ENCODE measurements at places on chromosomes 5 and 9.

GRCh38 chr5:143105216-143105905 lies 298.1 kb downstream of the NR3C1 start:
- no peak for DNase-seq

- DNase-seq: no peak
Observed at GRCh38 chr5:58117542-58117941, 342.3 kb downstream of the PLK2 start.

DNA sequence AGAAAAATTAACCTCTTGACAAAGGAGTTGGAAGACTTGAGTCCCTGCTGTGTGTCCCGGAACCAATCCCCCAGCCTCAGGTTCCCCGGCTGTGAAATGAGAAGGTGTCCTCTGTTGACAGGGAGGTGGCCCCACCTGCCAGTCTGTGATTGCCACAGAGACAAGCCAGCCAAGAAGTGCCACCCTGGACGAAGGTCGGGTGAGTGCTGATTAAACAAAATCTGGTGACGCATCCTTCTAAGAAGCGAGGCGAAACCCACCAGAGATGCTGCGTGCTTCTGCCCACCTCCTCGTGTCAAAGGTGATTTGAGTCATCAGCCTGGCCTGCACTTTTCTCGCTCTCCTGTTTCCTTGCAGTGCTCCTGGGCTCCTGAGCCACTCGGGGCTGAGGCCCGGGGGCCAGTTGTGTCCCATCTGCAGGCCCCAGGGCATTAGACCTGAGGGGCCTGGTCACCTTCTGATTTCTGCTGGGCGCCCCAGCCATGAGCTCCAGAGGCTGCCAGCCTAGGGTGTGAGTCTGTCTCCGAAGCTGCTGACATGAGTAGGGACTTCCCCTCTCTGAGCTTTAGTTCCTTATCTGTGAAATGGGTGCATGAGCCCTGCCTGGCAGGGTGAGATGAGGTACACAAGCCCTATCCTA lies 28.7 kb downstream of the NEK6 start:
- DNase-seq: peak; percentile 36

GRCh38 chr5:9505225-9505624 lies 40.6 kb downstream of the SEMA5A start:
- DNase-seq: no peak

- no peak for DNase-seq
Observed at GRCh38 chr9:37497320-37497719, 11.6 kb downstream of the POLR1E start.

GRCh38 chr5:150307617-150308426 lies 5.1 kb upstream of the ARSI start:
- DNase-seq: no peak

DNA sequence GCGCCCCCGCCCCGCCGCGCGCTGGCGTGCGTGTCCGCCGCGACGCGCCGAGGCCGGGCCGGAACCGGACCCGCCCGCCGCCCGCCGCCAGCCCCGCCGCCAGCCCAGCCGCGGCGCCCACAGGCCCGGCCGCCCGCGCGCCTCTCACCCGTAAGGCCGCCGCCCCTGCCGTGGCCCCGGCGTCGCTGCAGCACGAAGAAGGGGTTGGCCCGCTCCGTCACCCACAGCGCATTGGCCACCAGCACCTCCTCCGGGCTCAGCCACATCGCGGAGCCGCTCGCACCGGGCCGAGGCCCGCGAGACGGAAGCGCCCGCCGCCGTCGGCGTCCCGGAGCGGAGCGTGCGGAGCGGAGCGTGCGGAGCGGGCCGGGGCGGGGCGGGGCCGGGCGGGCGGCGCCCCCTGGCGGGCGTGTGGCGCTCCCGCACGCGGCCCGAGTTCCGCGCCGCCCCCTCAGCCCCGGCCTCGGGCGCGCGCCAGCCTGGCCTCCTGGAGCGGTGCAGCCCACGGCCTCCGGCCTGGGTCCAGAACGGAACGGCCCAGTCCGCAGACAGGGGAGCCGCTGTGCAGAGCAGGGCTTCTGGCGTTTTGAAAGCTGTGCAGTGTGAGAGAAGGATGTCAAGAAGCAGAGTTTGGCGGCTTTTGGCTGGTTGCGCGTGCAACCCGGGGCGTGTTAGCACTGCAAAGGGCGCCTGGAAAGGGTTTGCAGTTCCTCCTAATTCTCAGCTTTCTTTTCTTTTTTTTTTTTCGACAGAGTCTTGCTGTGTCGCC lies at the start of gene TBC1D9B:
TSS of gene TBC1D9B (minus strand) at position 342 of the 769 bp plus-strand sequence. CDS start at position 266, 76 bp downstream.
- peak; percentile 19 for DNase-seq

GRCh38 chr5:124995421-124995820 lies 249.0 kb upstream of the ZNF608 start:
- DNase-seq: no peak

DNA sequence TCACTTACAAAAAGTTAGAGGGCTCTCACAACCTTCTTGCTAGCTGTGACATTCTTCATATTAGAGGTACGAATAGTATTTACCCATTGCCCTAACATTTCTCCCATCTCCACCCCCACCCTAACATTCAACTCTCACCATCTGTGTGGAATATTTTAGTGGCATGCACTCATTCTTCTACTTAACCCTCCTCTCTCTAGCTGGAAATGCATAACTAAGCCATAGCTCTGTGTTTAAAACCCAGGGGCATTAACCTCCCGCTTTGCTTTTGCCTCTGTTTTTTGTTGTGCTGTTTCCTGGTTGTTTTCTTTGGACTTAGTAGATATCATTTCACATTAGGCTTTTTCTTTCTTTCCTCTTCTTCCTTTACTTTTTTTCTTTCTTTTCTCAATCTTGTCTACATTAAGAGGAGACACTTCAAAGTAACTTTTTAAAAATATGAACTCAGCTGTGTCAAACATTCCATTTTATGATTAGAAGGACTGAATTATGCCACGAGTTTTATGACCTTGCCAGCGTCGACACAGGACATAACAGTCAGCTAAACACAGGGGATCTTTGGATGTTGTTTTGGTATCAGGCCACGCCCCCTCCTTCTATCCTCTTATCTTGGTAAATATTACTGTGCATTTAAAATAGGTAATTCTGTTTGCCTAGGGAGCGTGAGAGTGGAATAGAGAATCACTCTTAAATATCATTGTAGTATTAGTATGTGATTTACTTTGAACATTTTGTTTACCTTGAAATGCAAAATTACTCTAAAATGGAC lies 236.0 kb downstream of the CD180 start:
- no peak for DNase-seq

- no peak for DNase-seq
Observed at GRCh38 chr9:120423812-120424211, 156.2 kb downstream of the CDK5RAP2 start.

- no peak for DNase-seq
Observed at GRCh38 chr9:19018201-19018600, 14.8 kb downstream of the SAXO1 start.

DNA sequence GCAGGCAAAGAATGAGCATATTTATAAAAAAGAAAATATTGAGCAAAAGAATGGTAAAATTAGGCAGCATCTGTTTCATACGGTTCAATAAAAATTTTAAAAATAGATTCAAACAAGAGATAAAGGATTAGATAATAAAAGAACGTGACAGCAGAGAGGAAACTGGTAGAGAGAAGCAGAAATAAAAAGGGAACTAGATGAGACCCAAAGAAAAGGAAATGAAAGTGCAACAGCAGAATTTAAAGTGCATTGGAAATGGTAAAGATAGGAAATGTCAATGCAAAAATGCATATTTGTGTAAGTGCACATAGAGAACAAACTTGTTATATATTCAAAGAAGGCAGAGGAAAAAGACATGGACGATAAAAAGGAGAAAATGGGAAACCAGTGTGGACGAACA lies 70.2 kb downstream of the SUSD1 start:
- no peak for DNase-seq

DNA sequence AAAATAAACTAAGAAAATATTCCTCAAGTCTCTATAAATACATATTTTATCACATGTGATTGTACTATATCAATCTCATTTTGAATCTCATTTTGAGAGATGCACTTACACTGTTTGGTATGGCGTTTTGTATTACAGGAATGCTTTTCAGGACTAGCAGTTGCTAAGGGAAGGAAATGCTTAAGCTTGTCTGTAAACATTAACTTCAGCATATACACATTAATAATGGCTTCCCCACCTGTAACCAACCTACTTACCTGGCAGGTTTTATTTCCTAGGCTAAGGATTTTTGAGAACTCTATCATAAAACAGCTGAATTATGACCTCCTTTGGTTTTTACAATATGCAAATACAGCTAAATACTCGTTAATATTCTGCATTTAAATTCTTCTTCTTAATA lies 141.0 kb upstream of the GRHPR start:
- no peak for DNase-seq

GRCh38 chr9:19255821-19256220 lies 25.3 kb downstream of the DENND4C start:
- no peak for DNase-seq

- no peak for DNase-seq
Observed at GRCh38 chr9:3906437-3907213, 380.8 kb upstream of the RFX3 start.

- no peak for DNase-seq
Observed at GRCh38 chr5:24347158-24347557, 297.6 kb downstream of the CDH10 start.

DNA sequence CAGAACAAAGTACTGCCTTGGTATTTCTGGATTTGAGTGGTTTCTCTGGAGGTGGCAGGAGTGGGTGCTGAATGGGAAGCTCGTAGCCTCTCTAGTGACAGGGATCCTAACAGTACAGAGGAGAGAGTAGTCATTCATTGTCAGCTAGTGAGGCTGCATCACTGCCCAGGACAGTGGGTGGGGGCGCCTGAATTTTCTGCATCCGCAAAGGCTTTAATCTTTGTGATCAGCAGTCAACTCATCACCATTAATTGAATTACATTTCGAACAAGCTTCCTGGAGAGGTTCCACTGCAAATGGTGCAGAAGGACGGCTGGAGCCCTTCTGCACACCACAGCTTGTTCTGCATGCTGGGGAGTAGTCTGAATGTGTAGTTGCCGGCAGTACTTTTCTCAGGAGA lies 77.5 kb downstream of the HSPA4 start:
- no peak for DNase-seq

DNA sequence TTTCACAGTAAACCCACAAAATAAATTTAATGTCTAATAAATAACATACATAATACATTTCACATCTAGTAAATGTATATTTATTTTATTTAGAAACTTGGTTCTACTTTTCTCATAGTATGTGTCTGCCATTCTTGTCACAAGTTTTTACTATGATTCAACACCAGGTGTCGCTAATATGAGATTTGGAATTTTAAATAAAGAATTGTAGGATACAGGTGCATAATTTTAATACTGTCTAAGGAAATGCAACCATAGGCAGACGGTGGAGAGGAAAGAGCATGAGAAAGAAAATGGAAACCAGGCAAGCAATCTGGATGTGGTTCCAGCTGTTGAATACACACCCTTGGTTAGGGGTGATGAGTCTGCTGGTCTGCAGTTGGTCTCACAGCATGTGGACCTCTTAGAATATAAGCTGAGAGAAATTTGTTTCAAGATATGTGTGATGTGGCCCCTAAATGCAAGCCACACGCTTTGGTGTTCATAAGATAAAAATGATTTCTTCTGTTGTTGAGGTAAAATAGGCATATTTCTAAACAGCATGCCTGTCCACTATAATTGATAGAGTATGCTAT lies 114.7 kb upstream of the TXNDC8 start:
- DNase-seq: no peak

GRCh38 chr5:126808521-126808988 lies 31.6 kb downstream of the LMNB1 start:
- DNase-seq: no peak

GRCh38 chr9:124518116-124518515 lies 10.9 kb upstream of the NR5A1 start:
- no peak for DNase-seq

DNA sequence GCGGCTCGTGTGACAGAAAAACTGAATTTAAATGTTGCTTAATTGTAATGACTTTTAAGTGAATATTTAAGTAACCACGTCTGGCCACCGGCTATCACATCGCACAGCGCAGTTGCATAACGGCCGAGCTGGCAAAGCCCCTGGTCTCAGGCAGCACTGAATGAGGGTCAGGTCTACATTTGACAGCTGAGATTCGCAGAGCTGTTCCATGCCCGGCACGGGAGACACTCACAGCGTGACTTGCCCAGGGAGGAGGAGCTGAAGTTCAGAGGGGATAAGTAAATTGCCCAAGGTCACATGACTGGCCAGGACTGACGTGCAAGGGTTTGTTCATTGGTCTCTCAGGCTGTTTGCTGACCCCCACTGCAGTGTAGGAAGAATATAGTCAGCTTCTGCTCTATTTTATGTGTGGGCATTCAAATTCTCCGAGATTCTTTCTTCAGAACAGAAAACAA lies 17.4 kb upstream of the COL5A1 start:
- DNase-seq: no peak

DNA sequence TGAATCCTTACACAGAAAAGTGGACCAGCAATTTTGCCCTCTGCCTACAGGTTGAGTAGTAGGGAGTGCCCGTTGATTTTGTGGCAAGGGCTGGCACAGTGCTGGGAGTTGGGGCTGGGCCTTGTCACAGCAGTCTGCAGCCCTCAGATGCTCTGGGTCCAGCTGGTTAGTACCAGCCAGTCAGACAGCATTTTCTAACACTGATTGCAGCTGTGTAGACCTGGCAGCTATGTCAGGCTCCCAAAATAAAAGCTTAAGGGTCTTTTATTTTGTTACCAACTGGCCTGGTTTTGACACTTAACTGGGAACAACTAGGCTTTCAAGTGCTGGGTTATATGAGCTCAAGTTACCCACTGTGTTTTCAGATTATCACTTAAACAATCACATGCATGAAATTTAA lies 57.7 kb downstream of the MAT2B start:
- no peak for DNase-seq

DNA sequence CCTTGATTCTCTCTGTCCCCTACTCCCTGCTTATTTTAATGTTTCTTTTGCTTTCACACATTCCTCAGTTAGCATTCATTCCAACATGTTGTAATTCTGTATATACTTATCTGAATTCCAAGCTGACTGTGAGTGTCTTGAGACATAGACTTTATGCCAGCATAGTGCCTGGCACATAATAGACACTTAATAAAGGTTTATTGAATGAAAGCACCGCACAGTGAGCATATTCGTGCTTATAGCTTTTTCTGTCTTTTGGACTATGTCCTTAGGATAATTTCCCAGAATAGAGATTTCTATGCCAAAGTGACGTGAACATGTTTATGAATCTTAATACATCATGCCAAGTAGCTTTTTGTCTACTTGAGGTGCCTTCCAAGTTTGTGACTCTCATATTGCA lies 174.6 kb downstream of the CD180 start:
- no peak for DNase-seq

DNA sequence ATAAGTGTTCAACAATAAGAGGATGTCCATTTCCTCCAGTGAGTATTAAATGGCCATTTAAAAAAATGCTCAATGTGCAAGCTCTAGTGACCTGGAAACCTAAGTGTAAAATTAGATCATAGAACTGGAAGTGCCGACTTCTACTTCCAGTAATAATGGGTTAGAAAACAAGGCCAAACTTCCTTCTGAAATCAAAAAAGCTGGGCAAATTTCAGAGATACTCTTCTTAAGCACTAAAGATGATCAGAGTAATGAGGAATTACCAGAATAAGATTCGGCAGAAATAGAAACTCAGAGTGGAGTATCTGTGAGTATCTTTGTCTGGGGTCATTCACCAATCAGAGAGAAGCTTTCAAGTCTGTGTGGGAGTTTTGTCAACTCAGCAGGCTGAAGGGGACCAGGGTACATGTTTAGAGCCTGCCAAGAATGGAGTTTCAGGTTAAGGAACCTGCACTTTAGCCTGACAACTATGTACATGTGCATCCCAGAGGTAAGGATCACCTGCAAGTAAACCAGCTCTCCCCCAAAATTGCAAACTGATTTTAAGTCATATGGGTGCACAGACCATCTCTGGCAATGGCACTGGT lies 17.1 kb downstream of the FCN2 start:
- no peak for DNase-seq

- no peak for DNase-seq
Observed at GRCh38 chr5:177443144-177443983, 3.2 kb upstream of the PRR7 start.
